ENCODE measurements at places on chromosomes 3 and 15. TPM values are rescaled to one million over a fixed set of nuclear protein-coding genes. Genes with fewer than 3 reads are reported as not detected.

LDHAL6B gene
- not detected for total RNA-seq

GRCh38 chr3:158419820-158420653 lies 151.0 kb upstream of the MLF1 start:
- H3K27me3 ChIP-seq: no peaks in the 10 kb centered on the region
- H3K36me3 ChIP-seq: peaks cover 7% of the 10 kb centered on the region
- no peak overlapping the region for H3K4me3 ChIP-seq
- H3K4me1 ChIP-seq: peaks cover 18% of the 10 kb centered on the region
- DNase-seq: no peak

DNA sequence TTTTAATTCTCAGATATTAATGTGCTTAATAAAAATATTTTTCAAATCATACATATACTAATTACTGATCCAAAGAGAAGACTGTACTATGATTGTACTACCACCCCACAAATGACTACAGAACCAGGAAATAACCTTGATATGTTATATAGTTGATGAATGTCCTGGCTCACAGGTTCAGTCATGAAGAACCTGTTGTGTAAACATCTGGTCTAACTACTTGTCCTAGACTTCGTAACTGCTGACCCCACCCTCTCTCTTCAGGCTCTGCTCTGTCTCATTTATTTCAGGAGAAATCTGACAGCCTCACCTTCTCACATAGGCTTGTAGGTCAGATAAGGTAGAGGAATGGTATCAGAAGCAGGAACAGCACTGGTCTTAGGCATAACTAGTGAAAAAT lies 14.7 kb upstream of the CSTA start:
- DNase-seq: no peak
- H3K4me1 ChIP-seq: peaks cover 6% of the 10 kb centered on the region
- no peak overlapping the region for H3K4me3 ChIP-seq

- H3K27me3 ChIP-seq: no peaks in the 10 kb centered on the region
- peak overlapping the region; percentile 82 for H3K4me3 ChIP-seq
- H3K36me3 ChIP-seq: peaks cover 24% of the 10 kb centered on the region
- peaks cover 94% of the 10 kb centered on the region for H3K4me1 ChIP-seq
- peak overlapping the region; percentile 85 for H3K27ac ChIP-seq
Observed at GRCh38 chr15:92889390-92890107, 10.6 kb upstream of the CHD2 start.

GRCh38 chr3:184261270-184261853 lies at the start of gene CAMK2N2:
TSS of gene CAMK2N2 (minus strand) at chr3:184261553. CDS start at chr3:184261285, 268 bp downstream.
- H3K27ac ChIP-seq: no peak within 1 kb of the TSS
- DNase-seq: peak; percentile 70
- H3K27me3 ChIP-seq: peaks cover 37% of the 10 kb centered on the region
- peak within 1 kb of the TSS; percentile 90 for H3K4me3 ChIP-seq
- H3K36me3 ChIP-seq: peaks cover 2% of the 10 kb centered on the region

GRCh38 chr15:68626739-68627138 lies 47.9 kb downstream of the CORO2B start:
- H3K4me1 ChIP-seq: no peaks in the 10 kb centered on the region
- H3K27ac ChIP-seq: no peak overlapping the region

DNA sequence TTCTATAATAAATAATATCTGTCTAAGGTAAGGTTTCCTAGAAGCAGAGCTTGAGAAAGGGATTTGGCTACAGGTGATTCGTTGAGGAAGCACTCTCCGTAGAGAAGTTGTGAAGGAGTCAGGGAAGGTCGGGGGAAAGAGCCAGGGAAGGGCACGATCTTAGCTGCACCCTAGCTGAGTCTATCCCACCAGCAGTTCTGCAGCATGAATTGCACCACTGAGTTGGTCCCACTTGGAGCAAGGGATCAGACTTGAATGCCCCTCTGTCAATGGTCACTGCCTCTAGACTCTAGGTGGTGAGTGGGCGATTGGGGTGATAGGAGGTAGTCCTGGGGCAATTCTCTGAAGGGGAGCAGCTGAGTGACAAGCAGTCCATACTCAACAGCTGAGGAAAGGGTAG lies 13.5 kb downstream of the TMC3 start:
- H3K27me3 ChIP-seq: no peaks in the 10 kb centered on the region
- H3K27ac ChIP-seq: no peak overlapping the region
- H3K4me1 ChIP-seq: no peaks in the 10 kb centered on the region
- no peak overlapping the region for H3K4me3 ChIP-seq
- H3K36me3 ChIP-seq: no peaks in the 10 kb centered on the region

DNA sequence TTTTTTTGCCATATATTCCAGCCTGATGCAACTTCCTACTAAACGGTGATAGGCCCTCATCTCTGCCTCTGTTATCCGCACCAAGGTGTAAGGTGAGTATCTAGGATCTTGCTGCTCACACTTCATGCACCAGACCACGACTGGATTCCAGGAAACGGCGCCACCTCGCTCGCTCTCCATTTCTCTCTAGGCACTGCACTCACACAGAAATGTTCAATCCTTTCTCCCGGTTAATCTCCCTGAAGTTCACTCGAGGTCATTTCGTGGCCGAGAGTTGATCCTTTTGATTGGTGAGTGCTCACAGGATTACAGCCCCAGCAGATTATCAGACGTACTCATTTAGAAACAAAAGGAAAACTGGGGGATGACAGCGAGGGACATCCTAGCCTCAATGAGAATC lies 28.1 kb downstream of the MCF2L2 start:
- peaks cover 2% of the 10 kb centered on the region for H3K27me3 ChIP-seq
- peaks cover 7% of the 10 kb centered on the region for H3K4me1 ChIP-seq

- H3K27ac ChIP-seq: no peak overlapping the region
- H3K4me3 ChIP-seq: no peak overlapping the region
- peaks cover 23% of the 10 kb centered on the region for H3K4me1 ChIP-seq
- H3K36me3 ChIP-seq: peaks cover 4% of the 10 kb centered on the region
Observed at GRCh38 chr3:51502562-51502910, 2.7 kb upstream of the DCAF1 start.

DNA sequence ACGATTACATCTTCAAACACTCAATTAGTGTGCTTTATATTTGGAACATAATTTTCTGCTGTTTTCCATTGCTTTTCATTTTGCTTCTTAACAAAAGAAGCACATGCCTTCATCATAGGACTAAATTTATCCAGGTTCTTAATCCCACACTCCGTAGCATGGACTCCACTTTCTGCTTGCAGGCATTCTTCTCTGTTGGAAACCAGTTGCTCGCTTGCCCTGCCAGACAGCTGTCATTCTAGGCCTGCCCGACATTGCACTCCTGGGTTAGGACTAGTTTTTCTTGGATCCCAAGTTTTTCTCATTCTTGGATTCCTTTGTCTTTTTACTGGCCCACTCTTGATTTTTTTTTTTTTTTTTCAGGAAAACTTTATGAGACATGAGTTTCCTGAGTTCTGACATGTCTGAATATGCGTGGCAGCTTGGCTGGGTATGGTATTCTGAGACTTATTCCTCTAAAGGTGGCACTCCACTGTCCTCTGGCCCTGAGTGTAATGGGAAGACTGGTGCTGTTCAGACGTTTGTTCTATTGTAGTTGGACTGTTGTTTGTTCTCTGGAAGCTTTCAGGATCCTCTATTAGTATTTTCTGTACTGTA lies 6.3 kb upstream of the ATP1B3 start:
- H3K27me3 ChIP-seq: no peaks in the 10 kb centered on the region
- no peaks in the 10 kb centered on the region for H3K36me3 ChIP-seq
- no peak overlapping the region for H3K4me3 ChIP-seq
- no peak overlapping the region for H3K27ac ChIP-seq

DNA sequence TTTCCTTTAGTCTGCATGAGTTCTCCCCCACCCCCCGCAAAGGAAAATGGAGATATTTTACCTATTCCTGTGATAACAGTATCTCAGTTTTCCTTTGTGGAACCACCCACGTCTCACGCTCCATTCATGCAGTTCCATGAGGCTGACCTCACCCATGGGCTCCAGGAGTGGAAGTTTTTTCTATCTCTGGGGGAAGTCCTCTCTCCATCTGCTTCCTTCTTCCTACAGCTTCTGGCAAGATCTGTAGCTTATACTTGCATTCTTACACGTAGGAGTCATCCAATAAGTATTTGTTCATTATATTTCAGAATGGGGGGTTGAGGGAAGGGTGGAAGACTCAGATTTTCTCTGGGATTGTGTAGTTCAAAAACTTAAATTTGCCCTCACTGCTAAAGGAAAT lies 5.8 kb upstream of the GLCE start:
- H3K27ac ChIP-seq: no peak overlapping the region
- H3K27me3 ChIP-seq: peaks cover 45% of the 10 kb centered on the region
- peaks cover 1% of the 10 kb centered on the region for H3K4me1 ChIP-seq
- H3K4me3 ChIP-seq: no peak overlapping the region
- DNase-seq: no peak

DNA sequence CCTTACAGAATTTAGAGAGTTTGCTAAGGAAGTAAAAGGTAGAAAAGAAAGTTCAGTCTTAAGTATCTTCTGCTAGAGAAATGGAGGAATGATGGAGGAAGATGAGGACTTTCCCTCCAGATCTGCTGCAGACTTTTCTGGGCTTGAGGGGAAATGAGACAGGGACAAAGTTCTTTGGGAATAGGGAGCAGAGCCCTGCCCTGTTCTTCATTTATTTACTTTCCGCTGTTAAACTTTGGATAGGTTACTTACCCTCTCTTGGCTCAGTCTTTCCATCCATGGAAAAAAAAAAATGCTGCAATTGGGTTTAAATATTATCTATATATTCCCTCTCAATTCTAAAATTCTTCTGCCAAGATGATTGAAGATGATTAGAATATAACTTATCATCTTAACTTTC lies 202.9 kb downstream of the TBL1XR1 start:
- DNase-seq: no peak
- H3K36me3 ChIP-seq: peaks cover 4% of the 10 kb centered on the region
- peaks cover 5% of the 10 kb centered on the region for H3K27me3 ChIP-seq
- no peak overlapping the region for H3K4me3 ChIP-seq
- H3K4me1 ChIP-seq: no peaks in the 10 kb centered on the region

- no peak for DNase-seq
- no peak overlapping the region for H3K4me3 ChIP-seq
- no peaks in the 10 kb centered on the region for H3K27me3 ChIP-seq
- no peaks in the 10 kb centered on the region for H3K36me3 ChIP-seq
Observed at GRCh38 chr3:38583688-38584087, 65.8 kb downstream of the SCN5A start.

GRCh38 chr15:33400941-33401340 lies 90.2 kb downstream of the RYR3 start:
- H3K27ac ChIP-seq: no peak overlapping the region
- no peak overlapping the region for H3K4me3 ChIP-seq
- H3K36me3 ChIP-seq: no peaks in the 10 kb centered on the region
- H3K4me1 ChIP-seq: no peaks in the 10 kb centered on the region

DNA sequence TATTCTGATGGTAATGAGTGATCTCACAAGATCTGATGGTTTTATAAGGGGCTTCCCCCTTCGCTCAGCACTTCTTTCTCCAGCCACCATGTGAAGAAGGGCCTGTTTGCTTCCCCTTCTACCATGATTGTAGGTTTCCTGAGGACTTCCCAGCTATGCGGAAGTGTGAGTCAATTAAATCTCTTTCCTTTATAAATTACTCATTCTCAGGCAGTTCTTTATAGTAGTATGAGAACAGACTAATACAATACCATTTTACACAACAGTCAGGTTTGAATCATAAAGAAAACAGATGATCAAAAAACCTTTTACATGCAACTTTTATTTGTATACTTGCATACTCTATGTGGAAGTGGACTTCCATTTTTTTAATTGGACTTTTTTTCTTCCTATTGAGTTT lies 46.7 kb upstream of the CBLB start:
- H3K4me1 ChIP-seq: peaks cover 10% of the 10 kb centered on the region
- H3K27ac ChIP-seq: no peak overlapping the region
- no peaks in the 10 kb centered on the region for H3K27me3 ChIP-seq
- DNase-seq: no peak

DNA sequence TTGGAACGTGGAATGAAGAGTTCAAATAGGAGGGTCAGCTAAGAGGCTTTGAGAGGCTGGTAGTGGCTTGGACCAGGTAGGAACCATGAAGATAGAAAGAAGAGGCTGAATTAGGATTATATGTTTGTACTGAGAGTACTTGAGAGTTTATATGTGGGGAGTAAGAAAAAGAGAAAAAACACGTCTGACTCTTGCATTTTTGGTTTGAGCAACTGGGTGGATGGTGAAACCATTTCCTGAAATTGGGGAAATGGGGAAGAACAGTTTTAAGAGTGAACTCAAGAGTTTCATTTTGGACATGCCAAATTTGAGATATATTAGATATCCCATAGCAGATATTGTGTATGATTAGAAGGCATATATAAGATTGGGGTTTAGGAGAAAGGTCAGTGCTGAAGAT lies 92.9 kb upstream of the TNIK start:
- no peak overlapping the region for H3K27ac ChIP-seq
- no peak for DNase-seq
- H3K27me3 ChIP-seq: no peaks in the 10 kb centered on the region
- no peaks in the 10 kb centered on the region for H3K36me3 ChIP-seq
- H3K4me3 ChIP-seq: no peak overlapping the region

- H3K27me3 ChIP-seq: peaks cover 5% of the 10 kb centered on the region
- no peaks in the 10 kb centered on the region for H3K4me1 ChIP-seq
- H3K36me3 ChIP-seq: no peaks in the 10 kb centered on the region
- no peak for DNase-seq
Observed at GRCh38 chr3:197420115-197420514, 121.7 kb upstream of the DLG1 start.

DNA sequence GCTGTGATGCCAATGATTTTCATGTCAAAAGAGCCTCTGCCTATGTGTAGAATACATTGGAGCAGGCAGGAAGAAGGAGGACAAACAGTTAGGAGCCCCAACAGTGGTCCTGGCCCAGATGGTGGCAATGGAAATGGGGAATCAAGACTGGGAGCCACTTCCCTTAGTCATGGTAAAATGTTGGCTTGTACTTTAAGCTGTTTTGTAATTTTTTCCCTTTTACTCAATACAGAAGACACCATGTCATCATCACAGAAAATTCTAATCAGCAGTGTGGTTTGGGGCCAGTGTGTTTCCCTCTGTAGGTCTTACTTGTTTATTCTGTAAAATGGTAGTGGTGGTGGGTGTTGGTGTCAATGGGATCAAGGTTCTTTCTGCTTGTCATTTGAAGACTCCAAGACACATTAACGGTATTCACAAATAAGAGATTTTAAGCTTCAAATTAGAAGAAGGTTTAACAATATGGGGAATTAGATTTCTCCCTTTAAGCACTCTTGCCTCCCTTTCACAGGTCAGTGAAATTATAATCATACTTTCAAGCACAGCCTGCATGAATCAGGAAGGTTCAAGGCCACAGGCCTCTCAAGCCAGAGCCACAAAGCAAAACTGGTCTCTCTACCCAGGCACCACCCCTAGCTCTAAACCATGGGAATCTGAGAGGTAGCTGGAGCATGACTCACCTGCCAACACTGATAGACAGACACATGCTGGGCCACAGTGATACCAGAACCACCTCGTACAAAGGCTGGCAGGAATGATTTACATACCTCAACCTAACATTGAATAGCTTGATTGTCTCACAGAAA lies 24.9 kb downstream of the SIAH2 start:
- peaks cover 7% of the 10 kb centered on the region for H3K36me3 ChIP-seq
- peak overlapping the region; percentile 98 for H3K27ac ChIP-seq
- peak overlapping the region; percentile 94 for H3K4me3 ChIP-seq
- peaks cover 95% of the 10 kb centered on the region for H3K4me1 ChIP-seq
- DNase-seq: peak; percentile 83

DNA sequence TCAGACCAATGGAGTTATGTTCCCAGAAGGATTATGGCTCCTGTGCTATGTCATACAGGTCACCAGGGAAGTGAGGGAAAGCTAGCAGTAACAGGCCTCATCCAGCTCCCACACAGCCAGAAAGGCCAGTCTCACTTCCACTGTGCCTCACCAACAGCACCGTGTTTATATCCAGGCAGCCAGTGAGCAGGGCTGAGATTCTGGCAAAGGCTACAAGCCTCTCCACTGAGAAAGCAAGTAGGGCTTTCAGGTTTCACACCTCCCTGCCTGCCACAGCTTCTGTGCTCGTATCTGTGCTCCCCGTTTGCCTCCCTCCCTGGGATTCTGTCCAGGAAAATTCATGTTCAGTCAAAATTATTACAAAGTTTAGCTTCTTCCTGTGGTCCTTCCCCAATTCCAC lies 14.9 kb upstream of the CFAP20DC start:
- H3K36me3 ChIP-seq: no peaks in the 10 kb centered on the region
- H3K27me3 ChIP-seq: peaks cover 47% of the 10 kb centered on the region
- H3K27ac ChIP-seq: no peak overlapping the region
- no peak for DNase-seq
- H3K4me1 ChIP-seq: no peaks in the 10 kb centered on the region
